Skin of body (tissue), 3 donors: ENCODE measurements at places on chromosomes 5 and 9. TPM values are rescaled to one million over a fixed set of nuclear protein-coding genes. Genes with fewer than 3 reads are reported as not detected.

FRRS1L gene
- total RNA-seq = 1.5 TPM

BRINP1 gene
- 0.59 TPM for total RNA-seq

TRIO gene
- 186 TPM for total RNA-seq

SH3RF2 gene
- total RNA-seq = 9.8 TPM

GPR151 gene
- total RNA-seq = not detected

DNA sequence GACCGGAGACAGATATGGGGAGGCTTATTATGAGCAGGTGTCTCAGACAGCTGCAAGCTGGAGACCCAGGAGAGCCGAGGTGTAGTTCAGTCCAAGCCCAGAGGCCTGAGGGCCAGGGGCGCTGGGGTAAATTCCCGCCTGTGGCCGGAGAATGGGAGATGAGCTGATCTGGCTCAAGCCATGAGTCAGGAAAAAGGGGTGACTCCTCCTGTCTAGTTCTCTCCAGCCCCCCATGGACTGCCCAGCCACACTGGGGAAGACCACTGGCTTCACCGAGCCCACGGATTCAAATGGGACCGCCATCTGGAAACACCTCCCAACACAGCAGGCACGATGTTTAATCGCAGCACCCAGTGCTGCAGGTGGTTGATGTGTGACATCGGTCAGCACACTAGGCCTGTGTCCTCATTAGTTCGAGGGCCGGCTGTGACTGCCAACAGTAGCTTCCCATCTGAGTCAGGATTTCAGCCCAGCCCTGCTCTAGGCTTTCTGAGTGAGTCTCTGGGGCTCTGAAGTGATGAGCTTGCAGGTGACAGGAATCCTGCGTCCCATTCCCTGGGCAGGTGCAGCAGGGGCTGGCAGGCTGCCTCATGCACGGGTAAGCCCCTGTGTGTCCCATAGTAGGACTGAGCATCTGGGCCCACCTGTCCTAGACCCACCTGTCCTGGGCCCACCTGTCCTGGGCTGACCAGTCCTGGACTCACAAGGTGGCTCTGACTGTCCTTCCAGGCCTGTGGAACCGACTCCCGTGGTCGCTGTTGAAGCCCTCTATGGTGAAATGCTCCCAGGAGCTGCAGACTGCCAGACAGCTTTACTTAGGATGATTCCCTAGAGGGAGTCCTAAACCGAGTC lies 49.7 kb downstream of the AHRR start:
- DNase-seq = no peak

- DNase-seq = no peak
Measured at GRCh38 chr5:34695275-34696027, 39.3 kb downstream of the RAI14 start.

DNA sequence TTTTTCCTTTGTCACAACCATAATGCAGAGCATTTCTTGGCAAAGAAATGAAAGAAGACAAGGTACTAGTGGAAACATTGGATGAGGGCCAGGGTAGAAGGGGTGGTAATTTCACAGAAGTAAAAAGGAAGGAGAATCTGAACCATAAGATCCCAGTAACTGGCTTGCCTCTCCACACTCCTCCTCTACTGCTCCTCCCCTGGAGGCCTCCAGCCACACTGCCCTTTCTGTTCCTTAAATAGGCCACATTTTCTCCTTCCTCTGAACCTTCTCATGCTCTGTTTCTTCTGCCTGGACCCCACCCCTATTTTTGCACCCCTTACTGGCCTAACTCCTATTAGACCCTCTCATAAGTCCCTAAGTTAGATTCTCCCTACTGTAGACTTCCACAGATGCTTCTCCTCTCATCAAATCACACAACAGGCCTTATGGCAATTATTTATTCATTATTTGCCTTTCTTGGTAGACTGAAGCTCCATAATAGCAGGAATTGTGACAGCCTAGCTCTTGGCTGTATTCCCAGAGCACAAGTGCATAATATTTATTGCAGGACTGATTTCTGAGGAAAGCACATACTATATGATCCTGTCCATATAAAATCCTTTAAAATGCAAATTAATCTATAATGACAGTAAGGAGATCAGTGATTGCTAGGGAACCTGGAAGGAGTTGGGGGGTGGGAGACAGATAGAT lies 31.3 kb upstream of the GRIA1 start:
- DNase-seq = no peak

DNA sequence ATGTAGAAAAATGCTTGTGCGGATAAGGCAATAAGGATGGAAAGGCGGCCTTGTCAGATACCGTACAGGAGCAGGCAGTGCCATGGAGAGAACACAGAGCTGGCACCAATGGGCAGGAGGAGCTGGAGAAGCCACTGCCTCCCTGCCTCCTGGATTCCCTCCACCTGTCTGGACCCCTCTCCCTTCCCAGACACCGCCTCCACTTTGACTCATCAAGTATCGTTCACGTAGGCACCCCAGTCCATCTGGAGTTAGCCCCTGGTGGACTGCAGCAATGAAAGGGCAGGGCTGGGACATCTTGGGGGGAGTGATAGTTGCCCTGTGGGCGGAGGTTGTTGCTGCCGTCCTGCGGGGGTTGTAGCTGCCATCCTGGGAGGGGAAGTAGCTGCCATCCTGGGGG lies 232.0 kb downstream of the ROR2 start:
- no peak for DNase-seq

- DNase-seq = no peak
Measured at GRCh38 chr5:107736638-107737037, 65.9 kb upstream of the EFNA5 start.

DNA sequence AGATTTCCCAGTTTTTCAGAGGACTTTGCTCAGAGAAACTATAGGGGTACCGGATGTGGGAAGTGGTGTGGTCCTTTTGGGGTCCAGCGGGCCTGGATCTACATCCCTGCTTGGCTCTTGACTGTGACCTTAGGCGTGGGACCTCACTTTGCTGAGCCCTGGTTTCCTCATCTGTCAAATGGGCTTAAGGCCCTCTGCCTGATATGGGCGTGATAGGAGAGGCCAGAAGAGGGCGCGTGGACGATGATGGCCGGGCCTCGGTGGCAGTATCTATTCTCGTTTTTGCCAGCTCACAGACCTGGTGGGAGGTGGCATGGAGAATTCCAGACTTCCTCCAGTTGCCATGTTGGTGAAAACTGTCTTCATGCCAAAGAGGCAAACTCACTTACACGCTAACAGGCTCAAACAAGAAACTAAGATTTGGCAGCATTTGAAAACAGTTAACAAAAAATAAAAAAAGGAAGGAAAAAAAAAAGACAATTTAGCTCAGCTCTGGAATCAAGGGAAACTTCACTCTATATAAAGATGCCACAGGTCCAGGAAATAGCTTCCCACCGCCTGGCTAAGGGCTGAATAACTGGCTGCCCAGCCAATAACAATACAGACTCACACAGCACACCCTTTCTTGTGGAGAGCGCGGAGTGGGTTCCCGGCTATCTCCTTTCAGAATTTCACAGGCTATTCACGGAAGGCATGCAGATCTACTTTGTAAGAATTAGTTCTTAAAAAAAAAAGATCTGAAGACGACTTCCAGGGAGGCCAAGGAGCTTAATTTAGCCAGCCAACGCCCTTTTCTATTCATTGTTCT lies 1.7 kb downstream of the SH3PXD2B start:
- DNase-seq = peak; percentile 76

DNA sequence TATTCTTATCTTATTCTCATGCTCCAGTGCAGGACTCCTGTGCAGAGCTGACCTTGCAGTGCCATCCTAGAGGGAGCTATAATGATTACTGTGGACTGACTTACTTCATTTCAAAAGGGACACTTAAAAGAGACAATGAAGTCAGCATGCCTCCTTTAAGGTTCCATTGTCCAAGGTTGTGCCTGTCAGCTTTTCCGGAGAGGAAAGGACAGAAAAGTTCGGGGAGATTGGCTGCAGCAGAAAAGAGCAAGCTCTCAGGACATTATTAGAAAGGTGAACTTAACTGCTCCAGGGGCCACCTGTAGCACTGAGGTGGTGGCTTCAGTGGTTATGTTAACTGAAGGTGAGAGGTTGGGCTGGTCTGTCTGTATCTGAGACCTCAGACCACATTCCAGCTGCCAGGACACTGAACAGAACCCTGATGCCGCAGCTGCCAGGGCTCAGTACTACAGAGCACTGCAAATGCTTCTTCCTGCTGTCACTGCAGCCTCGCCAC lies 112.9 kb downstream of the ST8SIA4 start:
- DNase-seq = no peak

- peak; percentile 70 for DNase-seq
Measured at GRCh38 chr5:124515497-124516245, 230.8 kb downstream of the ZNF608 start.

DNA sequence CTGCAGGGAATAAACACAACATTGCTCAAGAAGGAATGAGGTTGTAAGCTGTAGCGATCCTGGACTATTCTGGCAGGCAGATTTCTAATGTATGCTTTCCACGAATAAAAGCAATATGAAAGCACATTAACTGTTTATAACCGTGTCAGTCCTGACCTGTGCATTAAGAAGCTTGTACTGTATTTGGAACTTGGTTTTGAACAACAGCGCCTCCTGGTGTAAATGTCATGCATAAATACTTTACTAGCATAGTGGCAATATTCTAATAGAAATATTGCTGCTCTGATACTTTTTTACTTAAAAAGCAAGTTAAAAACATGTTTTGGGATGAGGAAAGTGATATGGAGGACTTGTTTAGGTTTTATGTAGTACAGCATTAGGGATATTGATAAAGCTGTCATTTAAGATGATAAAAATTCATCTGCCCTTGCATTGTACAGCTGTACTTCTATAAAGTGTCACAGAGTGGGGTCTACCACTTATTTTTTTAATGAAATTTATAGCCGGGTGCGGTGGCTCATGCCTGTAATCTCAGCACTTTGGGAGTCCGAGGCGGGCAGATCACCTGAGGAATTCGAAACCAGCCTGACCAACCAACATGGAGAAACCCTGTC lies 70.7 kb upstream of the GNE start:
- DNase-seq = peak; percentile 44

- DNase-seq = no peak
Measured at GRCh38 chr5:21910731-21911130, 942.4 kb downstream of the CDH12 start.

DNA sequence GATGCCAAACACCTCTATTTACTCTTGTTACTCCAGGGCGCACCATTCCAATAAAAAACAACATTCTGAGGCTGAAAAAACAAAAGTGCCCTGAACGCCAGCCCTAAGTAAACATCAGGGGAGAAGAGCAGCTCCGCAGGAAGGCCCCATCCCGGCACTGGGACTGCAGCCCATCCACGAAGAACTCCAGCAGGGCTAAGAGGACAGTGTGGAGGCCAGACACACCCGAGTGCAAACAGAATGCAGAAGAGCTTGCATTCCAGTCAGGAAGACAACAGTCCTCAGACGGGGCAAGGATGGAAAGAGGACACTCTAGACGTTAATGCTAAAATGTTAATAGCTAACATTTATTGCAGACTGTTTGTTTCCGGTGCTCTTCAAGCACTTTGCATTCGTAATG lies 33.0 kb downstream of the FAM240B start:
- DNase-seq = no peak
